ENCODE measurements at places on chromosomes 2 and 18. TPM values are rescaled to one million over a fixed set of nuclear protein-coding genes. Genes with fewer than 3 reads are reported as not detected.

GRCh38 chr18:44516450-44516849 lies 164.2 kb upstream of the SETBP1 start:
- DNase-seq = no peak

DNA sequence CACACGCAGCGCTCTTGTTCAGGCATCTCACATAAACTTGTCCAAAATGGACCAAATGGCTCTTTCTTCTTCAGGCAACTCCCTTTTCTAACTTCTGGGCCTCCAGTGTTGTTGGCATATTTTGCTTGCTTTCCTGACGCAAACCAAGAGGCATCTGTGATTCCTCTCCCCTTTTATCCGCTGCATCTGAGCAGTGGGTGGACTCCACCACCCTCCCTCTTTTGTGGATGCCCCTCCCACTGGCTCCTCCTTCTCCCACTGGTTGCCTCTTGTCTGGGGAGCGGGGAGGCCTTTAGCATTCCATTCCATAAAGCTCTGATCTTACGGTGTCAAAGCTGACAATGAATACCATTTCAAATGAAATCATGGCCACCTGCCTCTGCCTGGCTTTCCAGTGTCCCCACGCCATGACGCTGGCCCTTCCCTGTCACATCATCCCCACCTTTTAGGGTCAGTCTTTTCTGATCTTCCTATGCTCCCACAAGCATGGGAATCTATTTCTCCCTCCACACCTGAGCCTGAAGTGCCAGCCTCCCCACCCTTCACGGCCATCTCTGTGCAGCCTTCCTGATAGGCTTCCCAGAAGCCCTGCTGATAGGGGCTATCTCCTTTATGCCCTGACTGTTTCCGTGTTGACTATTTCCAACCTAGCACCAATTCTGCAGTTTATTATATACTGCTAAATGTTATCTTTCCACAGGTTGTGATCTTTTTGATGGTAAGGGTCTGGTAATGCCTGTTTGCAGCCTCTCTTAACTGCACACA lies 51.5 kb downstream of the RPL37A start:
- no peak for DNase-seq

FAM237A gene
- not detected for total RNA-seq

NT5C1B gene
- total RNA-seq = not detected

PID1 gene
- 11.3 TPM for total RNA-seq

SLC4A5 gene
- 1.7 TPM for total RNA-seq

UGT1A3 gene
- total RNA-seq = not detected

OSR1 gene
- total RNA-seq = 59.7 TPM

All from left cardiac atrium (tissue), 4 donors.